RPMI7951 (cell line): ENCODE measurements at places on chromosomes 16 and 17. TPM values are rescaled to one million over a fixed set of nuclear protein-coding genes. Genes with fewer than 3 reads are reported as not detected.
A peak's percentile ranks its signal among the peaks of the same experiment; 100 is the strongest.

DNA sequence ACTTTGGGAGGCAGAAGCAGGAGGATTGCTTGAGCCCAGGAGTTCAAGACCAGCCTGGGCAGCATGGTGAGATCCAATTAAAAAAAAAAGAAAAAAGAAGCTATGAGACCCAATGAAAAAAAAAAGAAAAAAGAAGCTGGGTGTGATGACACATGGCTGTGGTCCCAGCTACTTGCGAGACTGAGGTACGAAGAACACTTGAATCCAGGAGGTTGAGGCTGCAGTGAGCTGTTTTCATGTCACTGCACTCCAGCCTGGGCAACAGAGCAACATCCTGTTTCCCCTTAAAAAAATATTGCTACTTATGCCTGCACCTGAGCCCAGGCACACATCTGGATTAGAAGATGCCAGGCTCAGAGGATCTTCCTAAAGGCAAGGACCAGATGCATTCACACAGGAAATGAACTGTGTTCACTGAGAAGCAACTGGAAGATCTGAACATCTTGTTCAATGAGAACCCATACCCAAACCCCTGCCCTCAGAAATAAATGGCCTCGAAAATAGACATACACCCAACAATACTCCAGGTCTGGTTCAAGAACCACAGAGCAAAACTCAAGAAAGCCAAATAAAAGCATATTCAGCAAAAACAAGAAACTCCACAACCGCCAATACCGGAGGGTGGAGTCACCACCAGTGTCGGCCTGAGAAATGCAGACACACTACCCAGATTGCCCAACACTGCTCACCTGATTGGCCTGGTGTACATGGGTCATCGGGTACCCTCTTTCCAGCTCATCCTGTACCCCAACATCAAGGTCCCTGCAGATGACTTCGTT lies 4.4 kb downstream of the RNF135 start:
- DNase-seq: no peak

Gene NPIPA7
- 1.3 and 9.0 TPM in 2 replicates for total RNA-seq

DNA sequence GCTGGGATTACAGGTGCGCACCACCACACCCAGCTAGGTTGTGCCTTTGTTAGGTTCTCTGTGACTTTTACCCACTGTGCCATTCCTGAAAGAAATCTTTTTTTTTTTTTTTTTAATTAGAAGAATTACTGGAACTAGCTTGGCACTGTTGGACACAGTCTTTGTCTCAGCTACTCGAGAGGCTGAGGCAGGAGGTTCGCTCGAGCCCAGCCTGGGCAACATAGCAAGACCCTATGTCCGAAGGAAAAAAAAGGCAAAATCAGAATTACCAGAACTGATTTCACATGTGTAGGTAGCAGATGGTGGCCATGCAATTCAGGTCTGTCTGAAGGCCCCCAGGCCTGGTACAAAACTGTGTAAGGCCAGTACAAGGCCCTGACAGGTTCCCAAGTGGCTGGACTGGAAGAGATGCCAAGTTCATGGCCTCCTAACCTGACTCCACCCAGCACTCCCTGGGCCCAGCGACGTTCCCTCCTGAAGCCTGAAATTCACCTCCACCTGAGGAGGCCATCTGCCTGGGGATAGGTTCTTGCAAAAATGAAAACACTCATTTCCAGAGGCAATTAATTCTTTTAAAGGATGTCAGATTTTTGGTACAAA lies 23.0 kb downstream of the CARHSP1 start:
- no peak for DNase-seq

DNA sequence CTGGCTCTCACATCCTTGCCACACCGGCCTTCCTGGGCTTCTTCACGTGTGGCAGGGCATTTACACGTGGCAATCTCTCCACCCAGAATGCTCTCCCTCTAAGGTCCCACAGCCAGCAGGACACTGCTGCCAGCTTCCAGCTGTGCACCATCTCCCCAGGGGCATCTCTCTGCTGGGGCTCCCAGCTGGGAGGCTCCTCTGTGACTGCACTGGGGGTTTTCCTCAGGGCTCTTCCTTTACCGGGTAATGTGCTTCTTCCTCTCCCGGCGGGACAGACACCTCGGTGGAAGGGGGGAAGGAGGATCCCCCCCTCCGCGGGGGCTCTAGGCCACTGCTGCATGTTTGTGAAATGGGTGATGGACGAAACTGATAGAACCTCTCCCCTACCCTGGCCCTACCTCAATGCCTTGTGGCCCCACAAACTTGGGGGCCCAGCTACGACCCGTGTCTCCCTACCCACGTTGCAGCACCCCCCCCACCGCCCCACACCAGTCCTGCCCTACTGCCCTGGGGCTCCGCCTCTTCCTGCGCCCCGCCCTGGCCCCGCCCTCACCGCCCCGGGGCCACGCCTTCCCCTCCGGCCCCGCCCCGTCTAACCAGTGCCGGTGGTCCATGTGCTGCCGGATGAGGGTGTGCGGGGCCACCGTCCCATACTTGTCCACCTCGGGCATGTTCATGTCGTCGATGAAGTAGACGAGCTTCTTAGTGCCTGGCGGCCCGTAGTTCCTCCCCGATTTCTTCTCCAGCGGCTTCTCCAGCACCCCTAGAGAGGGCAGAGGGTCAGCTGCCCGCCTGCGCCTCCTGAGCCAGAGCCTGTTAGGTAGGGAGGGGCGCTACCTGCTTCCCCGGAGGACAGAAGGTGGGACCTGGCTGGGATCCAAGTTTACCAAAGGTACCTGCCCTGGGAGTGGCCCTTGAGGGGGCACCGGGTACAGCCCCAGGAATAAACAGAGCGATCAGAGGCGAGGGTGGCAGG lies 92.6 kb downstream of the DNAH17 start:
- DNase-seq: peak; percentile 33

Gene FAM83G
- total RNA-seq: 2.9 and 5.0 TPM in 2 replicates

Gene TERB1
- not detected in 2 replicates for total RNA-seq

DNA sequence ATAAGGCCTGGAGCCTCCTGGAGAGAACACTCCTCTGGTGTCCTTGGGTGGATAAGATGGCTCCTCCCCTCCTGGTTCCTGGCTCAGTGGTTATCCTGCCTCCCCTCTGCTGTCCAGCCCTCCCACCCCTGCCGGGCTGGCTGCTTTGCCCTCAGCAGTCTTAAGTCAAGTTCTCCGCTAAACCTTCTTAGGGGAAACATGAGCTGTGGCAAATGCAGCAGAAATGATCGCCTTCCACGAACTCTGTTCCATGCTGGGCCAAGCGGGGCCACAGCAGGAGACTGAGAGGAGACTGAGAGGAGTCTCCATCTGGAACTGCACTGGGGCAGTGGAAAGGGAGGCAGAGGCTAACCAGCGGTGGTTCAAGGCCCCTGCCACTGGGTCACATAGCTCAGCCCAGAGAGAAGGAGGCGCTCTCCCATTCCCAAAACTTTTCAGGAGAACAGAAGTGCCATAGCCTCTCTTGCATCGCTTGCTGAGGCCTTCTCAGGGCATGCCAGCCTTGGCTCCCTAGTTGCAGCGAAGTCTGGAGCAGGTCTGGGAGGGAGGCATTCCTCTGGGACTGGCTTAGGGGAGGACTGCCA lies 26.9 kb downstream of the TNS4 start:
- DNase-seq: no peak

Gene TM4SF5
- not detected in 2 replicates for total RNA-seq

Gene CACNG5
- not detected in 2 replicates for total RNA-seq

Gene PRAC1
- total RNA-seq: not detected in 2 replicates

DNA sequence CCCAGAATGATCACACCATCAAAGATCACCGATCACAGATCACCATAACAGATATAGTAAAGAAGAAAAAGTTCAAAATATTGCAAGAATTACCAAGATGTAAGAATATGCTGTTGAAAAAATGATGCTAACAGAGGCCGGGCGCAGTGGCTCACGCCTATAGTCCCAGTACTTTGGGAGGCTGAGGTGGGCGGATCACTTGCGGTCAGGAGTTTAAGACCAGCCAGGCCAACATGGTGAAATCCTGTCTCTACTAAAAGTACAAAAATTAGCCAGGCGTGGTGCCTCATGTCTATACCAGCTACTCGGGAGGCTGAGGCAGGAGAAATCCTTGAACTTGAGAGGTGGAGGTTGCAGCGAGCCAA lies 53.2 kb downstream of the CPPED1 start:
- DNase-seq: no peak

- DNase-seq: no peak
These were observed 50.3 kb downstream of the RPH3AL start for GRCh38 chr17:302300-302698.
